ENCODE measurements at places on chromosomes 16 and 17.

DNA sequence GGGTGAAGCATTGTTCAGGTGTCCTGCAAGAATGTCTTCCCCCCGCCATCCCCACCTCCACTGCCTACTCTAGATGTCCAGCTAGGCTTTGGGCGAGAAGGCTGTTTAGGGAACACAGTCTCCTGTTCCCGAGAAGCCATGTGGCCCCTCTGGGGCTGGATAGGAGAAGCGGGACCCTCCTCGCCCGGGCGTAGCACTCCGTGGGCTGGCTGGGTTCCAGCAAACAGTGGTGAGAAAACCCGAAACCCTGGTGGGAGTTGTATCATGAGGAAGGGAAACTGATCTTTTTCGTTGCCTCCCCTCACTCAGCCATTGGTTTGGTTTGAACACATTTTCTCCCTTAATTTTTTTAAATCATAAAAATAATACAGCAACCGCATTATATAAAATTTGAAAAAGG is 56.6 kb downstream of the IRF8 start:
- no peak for DNase-seq

DNA sequence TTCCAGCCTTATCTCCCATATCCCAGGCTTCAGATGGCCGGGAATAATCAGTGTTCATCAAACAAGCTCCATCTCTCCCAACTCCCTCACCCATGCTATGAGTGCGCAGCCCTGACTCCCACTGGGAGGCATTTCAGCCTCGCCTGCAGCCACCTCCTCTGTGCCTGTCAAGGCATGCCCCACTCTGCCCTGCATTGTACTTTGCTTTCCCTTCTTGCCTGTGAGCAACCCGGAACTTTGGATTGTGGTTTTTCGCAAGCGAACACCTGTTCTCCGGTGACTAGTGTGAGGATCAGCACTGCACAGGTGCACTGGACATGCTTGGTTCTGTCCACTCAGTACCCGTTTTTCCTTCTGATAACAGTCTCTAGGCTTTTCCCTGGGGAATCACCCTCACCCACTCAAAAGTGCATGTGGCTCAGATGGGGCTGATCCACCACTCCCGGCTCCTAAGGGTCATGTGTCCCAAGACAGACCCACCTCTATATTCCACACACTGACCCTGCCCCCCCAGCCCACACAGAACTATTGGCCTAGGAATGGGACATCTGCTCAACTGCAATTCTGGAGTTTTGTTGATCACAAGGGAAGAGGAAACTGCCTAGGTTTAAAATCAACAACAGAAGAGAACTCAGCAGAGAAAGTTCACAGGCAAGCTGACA is 9.1 kb downstream of the CHST6 start:
- DNase-seq = no peak

GRCh38 chr17:79859676-79860615 is 20.7 kb upstream of the CBX4 start:
- no peak for DNase-seq

DNA sequence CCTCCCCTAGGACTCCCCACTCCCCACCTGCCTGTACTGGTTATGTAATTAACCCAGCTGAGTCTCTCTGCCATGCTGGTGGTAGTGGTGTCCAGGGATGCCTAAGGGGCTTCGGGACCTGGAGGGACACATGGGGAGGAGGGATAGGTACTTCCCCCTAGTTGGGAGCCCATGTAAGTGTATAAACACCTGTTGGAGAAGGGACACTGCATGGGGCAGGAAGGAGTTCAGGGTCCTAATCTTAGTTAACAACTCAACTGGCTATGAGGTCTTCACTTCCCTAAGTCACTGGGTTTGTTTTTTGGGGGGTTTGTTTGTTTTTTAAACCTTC is 1.3 kb downstream of the RASL10B start:
- no peak for DNase-seq

DNA sequence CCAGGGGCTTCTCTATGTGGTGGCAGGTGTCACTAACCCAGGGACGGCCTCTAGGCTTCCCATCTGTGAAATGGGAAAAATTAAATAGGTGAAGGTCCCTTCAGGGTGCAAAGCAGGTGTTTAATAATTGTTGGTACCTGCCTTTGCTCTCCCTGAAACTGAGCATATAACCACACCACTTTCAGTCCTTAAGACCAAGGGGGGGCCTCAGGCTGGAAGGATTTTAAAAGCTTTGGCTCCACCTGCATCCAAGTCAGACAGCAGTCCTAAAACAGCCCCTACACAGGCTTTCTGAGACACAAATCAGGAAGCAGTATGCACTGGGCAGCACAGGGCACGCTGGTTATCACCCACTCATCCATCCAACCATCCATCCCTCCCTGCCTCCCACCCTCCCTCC is 55.0 kb downstream of the TK2 start:
- no peak for DNase-seq

DNA sequence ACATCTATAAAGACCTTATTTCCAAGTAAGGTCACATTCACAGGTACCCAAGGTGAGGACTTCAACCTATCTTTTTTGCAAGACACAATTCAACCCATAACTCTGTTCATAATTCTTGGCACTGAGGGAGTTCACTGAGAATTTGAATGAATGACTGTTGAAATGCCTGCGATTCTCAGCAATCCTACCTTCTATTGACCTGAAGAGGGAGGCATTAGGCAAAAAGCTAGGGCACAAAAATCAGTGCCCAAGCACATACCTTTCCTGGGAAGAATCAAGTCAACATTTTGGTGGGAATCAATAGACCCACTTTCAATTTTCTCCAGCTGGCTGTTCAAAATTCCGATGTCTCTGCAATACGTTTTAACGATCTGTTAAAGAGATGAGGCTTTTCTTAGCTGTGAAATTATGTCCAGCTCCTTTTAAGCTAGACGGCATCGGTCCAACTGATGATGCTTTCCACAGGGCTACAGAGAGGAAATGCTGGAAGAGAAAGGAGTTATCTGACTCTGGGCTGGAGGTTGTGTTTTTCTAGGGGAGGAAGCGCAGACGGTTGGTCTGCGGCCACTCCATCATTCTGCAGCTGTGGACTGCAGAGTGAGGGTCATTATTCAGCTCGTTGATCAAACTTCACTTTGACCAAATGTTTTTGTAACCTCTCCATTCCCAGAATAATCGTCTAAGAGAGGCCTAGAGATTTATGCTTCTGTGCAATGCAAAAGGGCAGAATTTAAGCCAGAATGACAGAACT is 25.2 kb downstream of the BCO1 start:
- no peak for DNase-seq

DNA sequence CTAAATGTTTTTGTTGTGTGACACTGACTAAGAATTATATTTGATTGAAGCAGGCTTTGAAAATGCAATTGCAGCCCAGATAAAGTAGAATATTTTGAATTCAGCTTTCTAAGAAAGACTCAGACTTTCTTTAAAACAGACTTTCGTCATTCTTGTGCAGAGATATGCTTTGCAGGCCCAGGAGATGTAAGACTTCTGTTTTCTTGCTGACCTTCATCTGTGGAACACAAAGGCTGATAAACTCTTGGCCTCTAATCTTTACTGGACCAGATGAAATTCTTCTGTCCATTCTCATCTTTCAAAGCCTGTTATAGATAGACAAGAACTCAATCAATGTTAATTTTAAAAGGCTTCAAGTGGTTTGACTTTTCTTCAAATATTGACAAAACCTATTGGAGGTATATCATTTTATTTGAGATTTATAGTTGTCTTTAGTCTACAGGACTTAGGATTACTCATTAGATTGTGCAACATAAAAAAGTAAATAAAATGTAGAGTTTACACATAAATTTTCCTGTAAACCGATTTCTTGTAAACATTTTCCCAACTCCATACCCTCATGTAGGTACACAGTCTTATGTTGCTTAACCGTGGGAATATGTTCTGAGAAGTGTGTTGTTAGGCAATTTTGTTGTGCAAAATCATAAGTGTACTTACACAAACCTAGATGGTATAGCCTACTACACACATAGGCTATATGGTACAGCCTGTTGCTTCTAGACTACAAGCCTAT is 94.2 kb downstream of the MAP2K4 start:
- DNase-seq = no peak

GRCh38 chr17:44906763-44907728 is 7.8 kb upstream of the EFTUD2 start:
- no peak for DNase-seq

- DNase-seq = no peak
Observed at GRCh38 chr16:21566891-21567414, 32.4 kb upstream of the METTL9 start.

- DNase-seq = no peak
Observed at GRCh38 chr16:1651974-1652312, 26.1 kb upstream of the JPT2 start.

DNA sequence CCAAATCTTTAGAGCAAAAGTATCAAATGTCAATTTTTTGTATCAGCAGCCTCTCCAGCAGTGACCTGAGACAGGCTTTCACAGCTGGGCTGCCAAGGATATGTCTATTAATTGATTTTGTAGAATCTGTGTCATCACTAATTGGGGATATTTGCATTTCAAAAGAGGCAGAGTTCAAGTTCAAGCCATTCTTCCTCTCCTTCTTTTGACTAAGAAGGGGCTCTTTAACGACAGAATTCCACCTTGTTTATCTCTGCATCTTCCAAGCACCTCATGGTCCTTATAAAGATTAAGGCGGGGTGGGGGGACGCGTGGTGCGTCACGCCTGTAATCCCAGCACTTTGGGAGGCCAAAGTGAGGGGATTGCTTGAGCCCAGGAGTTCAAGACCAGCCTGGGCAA is 15.2 kb upstream of the BHLHA9 start:
- no peak for DNase-seq

DNA sequence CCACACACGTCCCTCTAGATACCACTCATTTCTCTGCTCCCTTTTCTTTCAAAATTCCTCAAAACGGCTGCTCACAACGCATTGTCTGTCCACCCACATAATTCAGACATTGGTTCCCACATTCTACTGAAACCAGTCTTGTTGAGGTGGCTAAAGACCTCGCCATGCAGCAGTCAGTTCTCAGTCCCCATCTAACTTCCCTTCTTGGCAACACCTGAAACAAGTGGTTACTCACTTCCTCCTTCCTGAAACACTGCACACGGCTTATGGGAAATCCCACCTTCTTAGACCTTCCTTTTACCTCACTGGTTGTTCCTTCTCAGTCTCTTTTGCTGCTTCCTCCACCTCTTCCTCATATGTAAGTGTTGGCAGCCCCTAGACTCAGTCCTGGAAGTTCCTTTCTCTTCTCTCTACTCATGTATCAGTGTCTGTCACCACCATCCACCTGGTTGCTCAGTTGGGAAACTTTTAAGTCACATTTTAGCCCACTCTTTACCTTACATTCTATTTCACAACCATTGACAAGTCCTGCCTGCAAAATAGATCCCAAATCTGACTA is 277.1 kb downstream of the CEP112 start:
- no peak for DNase-seq

DNA sequence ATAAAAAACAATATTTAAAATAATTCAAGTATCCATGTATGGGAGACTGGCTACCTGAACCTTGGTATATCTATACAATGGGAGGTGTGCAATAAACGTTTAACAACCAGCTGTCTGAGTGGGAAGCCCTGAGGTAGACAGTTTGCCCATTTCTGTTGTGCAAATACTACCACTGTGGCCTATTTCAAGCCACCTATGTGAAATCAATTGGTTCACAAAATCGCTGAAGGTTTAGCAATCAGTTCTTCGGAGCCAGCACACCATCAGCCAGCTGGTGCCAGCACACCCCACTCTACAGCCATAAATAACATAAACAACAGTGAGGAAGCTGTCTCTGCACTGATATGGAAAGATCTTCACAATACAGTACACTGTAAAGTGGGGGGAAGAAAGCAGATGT is 46.7 kb upstream of the KDM8 start:
- no peak for DNase-seq

GRCh38 chr16:58025351-58026138 is at the start of gene MMP15:
TSS of gene MMP15 (plus strand) at chr16:58025754. CDS start at chr16:58026351, 597 bp downstream.
- no peak for DNase-seq

DNA sequence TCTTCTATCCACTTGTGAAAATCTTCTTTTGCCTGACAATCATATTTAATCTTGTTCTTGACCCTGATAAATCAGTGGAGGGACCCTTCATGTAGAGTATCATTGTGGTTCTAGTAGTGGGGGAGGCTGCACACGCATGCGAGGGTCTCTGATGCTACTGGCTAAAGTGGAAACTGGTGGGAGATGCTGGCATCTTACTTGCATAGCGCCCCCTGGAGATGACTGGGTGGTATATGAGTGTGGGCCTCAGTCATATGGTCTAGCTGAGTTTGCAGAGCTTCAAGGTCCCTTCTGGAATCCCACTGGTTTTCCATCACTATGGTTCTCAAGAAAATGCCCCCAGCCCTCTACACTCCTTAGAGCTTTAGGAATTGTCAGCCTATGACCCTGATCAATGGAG is 236.4 kb upstream of the AXIN2 start:
- DNase-seq = no peak

- no peak for DNase-seq
Observed at GRCh38 chr17:79090443-79091225, 16.0 kb downstream of the ENGASE start.

GRCh38 chr16:50204453-50205108 is 51.5 kb downstream of the TENT4B start:
- no peak for DNase-seq

DNA sequence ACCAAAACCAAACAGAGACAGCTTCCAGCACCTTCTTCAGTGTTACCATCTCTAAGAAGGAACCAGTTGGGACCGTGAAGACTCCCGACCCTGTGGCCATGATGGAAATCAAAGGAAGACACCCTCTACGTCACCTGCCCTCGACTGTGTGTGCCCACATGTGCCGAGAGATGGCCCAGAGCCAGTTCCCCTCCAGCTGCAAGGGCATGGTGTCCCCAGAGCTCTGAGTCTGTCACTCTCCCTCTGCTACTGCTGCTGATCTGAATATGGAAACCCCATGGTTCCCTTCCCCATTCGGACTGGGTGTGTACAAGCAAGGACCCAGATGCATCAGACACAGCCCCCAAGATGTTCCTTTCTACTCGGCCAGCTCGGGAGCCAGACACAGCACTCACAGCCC is 76.4 kb downstream of the SOCS1 start:
- DNase-seq = no peak

GRCh38 chr16:23955088-23955487 is 119.3 kb downstream of the PRKCB start:
- DNase-seq = no peak

GRCh38 chr16:22116095-22116700 is 23.9 kb downstream of the VWA3A start:
- DNase-seq = no peak

DNA sequence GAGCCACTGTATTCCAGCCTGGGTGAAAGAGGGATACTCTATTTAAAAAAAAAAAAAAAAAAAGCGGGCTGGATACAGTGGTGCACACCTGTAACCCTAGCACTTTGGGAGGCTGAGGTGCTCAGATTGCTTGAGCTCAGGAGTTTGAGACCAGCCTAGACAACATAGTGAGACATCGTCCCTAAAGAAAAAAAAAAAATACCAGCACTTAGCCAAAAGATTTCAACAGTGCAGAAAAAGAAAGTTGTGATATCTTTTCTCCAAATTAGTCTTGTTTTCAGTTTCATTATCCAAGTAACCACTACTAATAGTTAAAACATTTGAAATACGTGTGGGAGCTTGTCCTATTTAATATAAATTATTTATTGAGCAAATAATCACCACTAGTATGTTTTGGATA is 48.7 kb downstream of the TENT4B start:
- DNase-seq = no peak

GRCh38 chr17:13694934-13695333 is 93.2 kb upstream of the HS3ST3A1 start:
- DNase-seq = no peak

Data from vagina (tissue), 2 donors.